ENCODE measurements at places on chromosomes 7 and 10. TPM values are rescaled to one million over a fixed set of nuclear protein-coding genes. Genes with fewer than 3 reads are reported as not detected.

DNA sequence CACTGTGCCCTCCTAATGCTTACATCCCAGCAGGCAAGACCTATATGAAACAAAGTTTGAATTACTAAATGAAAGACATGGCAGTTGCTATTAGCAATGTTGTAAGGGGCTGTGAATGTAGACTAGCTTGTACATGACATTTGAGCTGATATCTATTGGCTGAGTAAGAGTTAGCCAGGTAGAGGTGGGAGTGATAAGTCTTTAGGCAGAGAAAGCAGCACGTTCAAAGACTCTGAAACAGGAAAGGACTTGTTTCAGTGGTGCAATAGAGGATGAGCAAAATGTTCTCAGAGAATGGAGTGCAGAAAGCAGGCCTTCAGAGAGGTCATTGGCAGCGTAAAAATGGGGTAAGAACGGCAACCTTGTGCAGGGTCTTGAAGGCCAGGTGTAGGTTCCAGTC lies 687.6 kb downstream of the AUTS2 start:
- no peak for DNase-seq

- peak; percentile 57 for DNase-seq
Observed at GRCh38 chr7:65798111-65799075, 74.5 kb upstream of the VKORC1L1 start.

DNA sequence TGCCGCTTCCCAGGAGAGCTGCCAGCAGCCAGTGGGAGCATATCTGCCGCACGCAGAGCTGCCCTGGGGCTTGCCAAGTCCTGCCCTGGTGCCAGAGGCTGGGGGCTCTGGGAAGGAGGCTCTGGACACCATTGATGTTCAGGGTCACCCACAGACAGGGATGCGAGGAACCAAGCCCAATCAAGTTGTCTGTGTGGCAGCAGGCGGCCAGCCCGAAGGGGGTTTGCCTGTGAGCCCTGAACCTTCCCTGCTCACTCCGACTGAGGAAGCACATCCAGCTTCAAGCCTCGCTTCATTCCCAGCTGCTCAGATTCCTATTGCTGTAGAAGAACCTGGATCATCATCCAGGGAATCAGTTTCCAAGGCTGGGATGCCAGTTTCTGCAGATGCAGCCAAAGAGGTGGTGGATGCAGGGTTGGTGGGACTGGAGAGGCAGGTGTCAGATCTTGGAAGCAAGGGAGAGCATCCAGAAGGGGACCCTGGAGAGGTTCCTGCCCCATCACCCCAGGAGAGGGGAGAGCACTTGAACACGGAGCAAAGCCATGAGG lies 94.6 kb downstream of the TACC2 start:
- no peak for DNase-seq

CD36 gene
- total RNA-seq, result 41.0 TPM

INSYN2A gene
- total RNA-seq, result 0.66 TPM

SAP25 gene
- total RNA-seq, result not detected

DNA sequence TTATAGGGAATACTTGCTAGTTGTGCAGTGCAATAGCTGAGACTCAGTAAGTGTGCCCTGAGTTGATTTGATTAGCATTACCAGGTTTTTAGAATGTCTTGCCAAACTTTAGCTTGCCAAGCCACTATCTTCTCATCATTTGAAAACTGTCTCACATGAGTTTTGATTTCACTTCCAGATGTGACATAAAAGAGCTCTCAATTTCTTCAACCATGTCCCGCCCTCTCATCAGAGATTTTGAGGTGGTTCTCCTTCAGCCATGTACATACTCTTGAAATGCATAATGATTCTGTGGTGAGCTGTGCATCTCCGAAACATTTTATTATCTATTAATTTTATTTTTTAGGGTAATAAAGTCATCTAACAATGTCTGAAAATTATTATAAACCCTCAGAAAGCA lies 215.0 kb upstream of the SEMA3E start:
- DNase-seq, result no peak

DNA sequence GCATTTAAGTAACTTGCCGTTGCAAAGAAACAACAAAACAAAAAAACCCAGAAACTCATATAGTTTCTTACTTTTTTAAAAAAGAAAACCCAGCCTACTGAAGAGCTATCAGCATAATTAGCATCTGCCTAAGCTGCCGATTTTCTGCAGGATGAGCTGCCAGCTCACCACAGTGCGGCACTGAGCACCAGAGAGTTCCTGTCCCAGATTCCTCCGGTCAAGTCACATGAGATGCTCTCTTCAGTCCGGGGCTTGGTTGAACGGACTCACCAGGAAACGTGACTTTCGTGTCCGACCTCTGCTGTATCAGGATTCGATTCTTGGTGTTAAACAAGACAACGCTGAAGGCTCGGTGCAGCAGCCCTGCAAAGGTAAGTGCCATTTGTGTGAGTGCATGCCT lies 3.2 kb downstream of the IDI2 start:
- no peak for DNase-seq

ACTL6B gene
- total RNA-seq, result not detected

GRCh38 chr10:58952747-58953466 lies 223.5 kb upstream of the PHYHIPL start:
- DNase-seq, result peak; percentile 39

GRCh38 chr7:129690701-129691100 lies 79.2 kb downstream of the NRF1 start:
- DNase-seq, result no peak

GRCh38 chr7:41922373-41922772 lies 219.5 kb upstream of the INHBA start:
- no peak for DNase-seq

GRCh38 chr10:30774261-30774660 lies 144.7 kb upstream of the LYZL2 start:
- DNase-seq, result no peak

- DNase-seq, result peak; percentile 69
Observed at GRCh38 chr7:155598810-155599210, 45.7 kb upstream of the RBM33 start.

DNA sequence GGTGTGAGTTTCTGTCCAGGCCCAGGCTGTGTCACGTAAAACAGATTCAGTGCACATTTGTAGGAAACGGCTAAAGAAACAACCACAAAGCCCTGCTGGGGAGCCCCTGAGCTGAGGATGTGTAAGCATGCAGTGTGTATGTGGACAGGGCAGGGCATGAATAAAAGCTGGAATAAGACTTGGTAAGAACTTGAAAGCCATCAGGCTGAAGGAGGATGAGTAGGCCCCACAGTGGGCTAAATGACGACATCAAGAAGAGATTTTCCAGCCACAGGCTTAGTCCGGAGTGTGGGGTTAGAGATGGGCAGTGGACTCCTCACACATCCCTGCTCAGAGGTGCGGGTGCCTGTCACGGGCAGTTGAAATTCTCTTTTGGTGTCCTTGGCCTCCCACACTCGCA lies 270.7 kb upstream of the BMPER start:
- no peak for DNase-seq

- DNase-seq, result peak; percentile 74
Observed at GRCh38 chr10:110311357-110311949, 6.7 kb upstream of the SMNDC1 start.

CAV1 gene
- 174 TPM for total RNA-seq

AS3MT gene
- 8.1 TPM for total RNA-seq

DNA sequence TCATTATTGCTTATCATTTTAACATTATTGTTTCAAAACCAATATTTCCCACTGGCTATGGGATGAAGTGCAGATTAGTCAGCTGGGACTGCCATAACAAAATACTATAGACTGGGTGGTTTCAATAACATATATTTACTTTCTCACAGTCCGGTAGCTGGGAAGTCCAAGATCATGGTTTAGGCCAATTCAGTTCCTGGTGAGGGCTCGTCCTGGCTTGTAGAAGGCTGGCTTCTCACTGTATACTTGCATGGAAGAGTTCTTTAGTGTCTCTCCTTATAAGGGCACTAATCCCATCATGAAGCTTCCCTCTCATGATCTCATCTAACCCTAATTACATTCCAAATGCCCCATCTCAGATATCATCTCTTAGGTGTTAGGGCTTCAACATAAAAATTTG lies 101.3 kb downstream of the CHRM2 start:
- no peak for DNase-seq

GRCh38 chr7:47361746-47362215 lies 220.1 kb downstream of the TNS3 start:
- peak; percentile 94 for DNase-seq

GRCh38 chr10:11876805-11877590 lies 53.8 kb downstream of the PROSER2 start:
- no peak for DNase-seq

HOGA1 gene
- total RNA-seq, result 1.5 TPM

DNA sequence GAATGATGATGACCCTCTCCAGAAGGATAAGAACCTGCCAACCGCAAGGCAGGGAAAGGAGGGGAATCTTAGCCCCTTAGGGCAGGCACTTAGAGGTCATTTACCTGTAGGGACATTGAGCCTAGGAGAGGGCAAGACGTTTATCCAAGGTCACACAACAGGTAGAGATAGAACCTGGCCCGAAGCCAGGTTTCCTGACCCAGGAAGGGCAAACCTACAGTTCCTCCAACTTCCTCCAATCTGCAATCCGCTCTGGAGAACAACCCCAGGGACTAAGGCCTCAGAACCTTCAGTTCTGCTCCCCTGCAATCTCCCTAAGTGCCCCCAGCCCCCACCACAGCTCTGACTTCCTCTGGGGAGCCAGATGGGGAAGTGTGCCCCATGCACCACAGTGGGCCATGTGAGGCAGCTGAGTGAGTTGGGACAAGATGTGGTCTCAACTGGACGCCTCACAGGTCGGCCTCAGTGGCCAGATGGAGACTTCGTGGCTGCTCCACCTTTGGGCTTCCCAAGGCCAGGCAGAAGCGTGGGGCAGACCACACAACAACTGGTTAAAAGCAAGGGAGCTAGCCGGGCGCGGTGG lies 1.4 kb upstream of the PSAP start:
- no peak for DNase-seq

TFPI2 gene
- total RNA-seq, result 14.4 TPM

GRCh38 chr7:50721160-50721559 lies 61.5 kb downstream of the GRB10 start:
- no peak for DNase-seq
